ENCODE measurements at places on chromosomes 12 and 14.

GRCh38 chr12:133231001-133231400 is 4.7 kb downstream of the ANHX start:
- DNase-seq = no peak

DNA sequence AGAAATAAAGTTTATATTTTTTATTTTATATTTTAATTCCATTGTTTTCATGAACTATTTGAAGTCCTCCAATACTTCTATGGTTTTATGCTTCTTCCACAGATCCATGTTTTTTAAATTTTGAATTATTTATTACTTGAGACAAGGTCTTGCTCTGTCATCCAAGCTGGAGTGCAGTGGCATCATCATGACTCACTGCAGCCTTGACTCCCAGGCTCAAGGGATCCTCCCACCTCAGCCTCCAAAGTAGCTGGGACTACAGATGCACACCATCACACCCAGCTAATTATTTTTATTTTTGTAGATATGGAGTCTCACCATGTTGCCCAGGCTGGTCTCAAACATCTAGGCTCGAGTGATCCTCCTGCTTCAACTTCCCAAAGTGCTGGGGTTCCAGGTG is 28.8 kb upstream of the DLGAP5 start:
- DNase-seq = no peak

DNA sequence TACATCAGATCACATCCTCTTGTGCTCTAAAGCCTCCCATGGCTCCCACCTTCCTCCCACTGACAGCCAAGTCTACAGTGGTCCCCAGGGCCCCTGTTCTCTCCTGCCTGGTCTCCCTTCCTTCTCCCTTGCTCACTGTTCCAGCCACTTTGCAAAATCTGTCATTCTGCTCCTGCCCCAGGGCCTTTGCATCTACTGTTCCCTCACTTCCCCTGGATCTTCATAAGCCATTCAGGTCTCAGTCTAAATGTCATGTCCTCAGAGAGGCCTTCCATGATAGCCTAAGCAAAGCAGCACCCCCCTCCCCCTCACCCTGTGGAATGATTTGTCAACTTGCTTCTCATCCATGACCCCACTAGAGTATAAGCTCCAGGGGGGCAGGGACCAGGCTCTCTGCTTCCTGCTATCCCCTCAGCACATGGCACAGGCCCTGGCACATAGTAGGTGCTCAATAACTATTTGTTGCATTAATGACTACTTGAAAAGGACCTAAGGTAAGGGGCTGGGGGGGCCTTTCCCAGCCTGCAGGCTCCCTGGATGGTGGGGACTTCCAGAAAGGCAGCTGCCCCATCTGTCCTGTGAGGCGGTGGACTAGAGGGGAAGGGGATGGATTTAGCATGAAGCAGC is 5.0 kb downstream of the SLC8B1 start:
- DNase-seq = no peak

DNA sequence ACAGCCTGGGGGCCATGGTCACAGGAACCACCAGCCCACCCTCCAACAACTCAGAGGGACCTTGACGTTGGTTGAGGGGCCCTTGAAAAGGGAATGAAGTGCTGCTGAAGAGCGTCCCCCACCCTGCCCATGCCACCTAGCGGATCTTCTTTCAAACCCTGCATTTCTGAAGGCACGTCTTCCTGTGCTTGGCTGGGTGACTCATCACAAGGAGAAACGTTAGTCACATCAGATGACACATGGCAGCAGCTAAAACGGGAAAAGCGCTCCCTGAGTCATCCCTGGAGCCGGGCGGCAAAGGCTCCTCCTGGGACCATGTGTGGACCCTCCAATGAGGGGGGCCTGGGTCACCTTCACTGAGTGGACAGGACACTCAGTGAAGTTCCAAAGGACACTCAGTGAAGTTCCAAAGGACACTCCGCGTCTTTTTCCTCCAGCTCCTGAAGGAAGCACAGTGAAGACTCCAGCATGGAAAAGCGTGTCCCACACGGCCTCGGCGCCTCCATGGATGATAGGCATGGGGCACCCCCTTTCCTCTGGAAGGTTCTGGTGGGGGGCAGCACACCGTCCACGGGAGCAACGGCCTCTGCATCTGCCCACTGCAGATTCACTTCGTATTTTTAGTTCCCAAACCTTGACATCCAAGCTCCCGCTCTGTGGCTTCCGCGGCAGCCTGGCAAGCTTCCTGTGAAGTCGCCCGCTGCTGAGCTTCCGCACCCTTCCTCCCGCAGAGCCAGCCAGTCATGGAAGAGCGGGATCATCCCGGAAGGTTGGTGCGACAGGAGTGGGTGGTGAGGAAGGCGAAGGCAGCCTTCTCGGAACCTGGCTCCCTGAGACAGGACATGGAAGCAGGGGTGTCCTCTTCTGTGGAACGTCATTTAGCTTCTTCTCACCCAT is 383.4 kb downstream of the VRK1 start:
- DNase-seq = no peak

DNA sequence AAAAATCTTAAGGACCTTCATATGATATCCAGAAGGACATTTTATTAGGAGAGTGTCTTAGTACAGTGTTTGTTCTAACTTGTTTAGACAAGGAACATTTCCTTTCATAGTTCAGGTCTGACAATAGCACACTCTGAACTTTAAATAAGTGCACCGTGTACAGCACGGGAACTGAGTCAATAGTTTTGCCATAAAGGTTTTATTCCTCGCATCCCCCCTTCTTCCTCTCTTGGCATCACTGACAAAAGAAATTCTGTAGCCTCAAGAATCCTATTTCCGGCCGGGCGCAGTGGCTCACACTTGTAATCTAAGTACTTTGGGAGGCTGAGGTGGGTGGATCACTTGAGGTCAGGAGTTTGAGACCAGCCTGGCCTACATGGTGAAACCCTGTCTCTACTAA is 58.3 kb downstream of the TMCC3 start:
- DNase-seq = no peak

- no peak for DNase-seq
Observed at GRCh38 chr14:91242635-91243034, 1.9 kb downstream of the GPR68 start.

- DNase-seq = no peak
Observed at GRCh38 chr14:58808828-58809227, 171.1 kb downstream of the DACT1 start.

- DNase-seq = no peak
Observed at GRCh38 chr12:12267742-12268200, 927 bp upstream of the LRP6 start.

DNA sequence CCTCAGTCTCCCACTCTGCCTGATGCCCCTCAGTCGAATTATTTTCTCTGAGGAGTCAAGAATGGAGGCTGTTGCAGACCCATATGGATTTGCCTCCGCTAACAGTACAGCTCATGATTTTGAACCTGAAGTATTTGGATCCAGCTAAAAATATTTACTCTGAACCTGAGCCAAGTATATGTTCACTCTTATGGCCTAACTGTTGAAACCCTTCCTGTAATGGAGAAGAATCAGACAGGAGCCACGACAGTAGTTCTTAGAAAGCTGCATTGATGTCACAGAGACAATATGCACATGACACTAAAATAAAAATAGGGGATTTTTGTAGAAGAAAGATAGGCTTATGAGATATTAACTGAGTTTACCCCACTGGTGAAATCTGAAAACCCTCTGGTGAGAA is 1128.3 kb upstream of the FLRT2 start:
- DNase-seq = no peak

DNA sequence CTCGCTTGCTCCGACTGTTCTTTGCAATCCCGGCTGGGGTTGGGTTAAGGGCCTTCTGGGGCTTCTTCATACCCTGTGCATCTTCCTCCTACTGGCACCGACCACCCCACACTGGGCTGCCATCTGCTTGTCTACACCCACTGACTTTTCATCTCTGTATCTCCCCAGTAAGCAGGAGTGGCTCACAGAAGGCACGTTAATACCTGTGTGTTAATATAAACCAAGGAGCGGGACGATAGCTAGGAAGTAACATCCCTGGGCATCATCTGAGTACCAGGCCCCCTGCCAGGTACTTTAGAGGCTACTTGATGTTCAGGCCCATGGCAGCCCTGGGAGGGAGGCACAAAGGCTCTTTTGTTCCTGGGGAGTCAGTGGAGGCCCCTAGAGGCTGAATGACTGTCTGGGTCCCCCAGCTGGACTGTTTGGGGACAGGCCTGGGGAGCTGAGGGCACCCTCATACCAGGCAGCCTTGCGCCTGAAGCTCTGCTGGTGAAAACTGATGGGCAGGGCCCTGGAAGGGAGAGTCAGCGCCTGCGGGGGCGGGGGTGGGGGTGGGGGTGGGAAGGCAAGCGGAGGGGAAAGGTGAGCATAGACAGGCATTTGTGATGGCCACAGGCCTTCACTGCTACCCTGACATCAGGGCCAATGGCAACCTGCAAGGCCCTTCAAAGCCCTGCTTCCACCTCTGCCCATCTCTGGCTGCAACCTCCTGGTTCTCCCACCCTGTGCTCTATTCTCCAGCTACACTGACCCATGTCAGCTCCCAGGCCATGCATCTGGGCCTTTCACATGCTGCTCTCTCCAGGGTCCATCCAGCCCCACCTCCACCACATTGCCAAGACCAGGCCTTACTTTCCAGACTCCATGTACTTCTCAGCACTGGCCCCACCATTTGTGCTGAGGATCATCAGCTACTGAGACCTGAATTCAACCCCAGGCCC is 34.2 kb upstream of the DEGS2 start:
- DNase-seq = no peak

Data from esophagus squamous epithelium (tissue), 5 donors.